Fibroblast of pulmonary artery (primary cell): ENCODE measurements at places on chromosomes 2 and 18.

DNA sequence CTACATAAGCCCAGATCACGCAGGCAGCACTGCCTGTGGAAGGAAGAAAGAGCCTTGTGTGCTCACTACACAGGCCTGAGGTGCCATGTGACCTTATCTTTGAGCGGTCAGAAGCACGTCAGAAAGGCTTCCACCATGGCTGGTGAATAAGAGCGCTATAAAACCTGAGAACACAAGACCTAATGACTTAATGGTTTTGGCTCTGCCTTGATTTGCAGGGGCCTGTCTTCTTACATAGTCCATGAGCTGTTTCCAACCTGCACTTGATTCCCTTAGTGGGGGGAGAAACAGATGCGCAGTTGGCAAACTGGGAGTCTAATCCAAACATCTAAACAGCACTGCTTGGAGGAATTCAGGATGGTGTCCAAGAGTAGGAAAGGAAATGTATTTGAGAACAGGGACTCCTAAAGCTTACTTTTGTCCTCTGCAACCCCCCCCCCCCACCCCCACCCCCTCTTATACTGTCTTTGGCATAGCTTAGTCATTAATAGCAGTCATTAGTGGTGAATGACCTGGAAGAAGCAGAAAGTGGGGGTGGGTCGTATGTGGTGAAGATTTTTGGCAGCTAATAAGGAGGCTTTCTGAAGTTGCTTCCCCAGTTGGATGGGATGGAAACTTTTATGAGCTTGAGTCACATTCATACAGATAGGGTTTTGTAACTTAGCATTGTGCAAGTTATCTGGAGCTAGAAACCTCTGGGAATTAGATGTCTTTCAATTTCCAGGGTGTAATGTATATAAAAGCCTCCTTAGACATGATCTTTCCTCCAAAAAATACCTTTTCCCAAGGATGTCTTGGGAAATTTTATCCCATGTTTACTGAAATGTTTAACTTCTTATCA lies 454.1 kb downstream of the MEIS1 start:
- DNase-seq, result peak; percentile 98

DNA sequence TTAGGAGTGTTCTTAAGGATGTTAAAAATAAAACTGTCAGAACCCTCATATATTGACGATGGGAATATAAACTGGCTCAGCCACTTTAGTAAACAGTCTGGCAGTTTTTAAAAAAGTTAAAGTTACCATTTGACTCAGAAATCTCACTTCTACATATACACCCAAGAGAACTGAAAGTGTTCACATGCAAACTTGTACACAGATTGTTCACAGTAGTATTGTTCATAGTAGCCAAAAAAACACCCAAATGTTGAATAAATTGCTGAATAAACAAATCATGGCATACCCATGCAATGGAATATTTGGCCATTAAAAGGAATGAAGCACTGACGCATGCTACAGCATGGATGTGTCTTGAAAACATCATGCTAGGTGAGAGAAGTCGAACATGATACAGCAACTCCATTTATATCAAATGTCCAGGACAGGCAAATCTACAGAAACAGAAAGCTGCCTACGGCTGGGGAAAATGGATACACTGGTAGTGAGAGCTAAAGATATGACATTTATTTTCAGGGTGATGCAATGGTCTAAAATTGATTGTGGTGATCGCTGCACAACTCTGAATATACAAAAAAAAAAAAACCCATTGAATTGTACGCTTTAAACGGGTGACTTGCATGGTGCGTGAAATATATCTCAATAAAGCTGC lies 10.1 kb downstream of the RPL31 start:
- DNase-seq, result no peak

DNA sequence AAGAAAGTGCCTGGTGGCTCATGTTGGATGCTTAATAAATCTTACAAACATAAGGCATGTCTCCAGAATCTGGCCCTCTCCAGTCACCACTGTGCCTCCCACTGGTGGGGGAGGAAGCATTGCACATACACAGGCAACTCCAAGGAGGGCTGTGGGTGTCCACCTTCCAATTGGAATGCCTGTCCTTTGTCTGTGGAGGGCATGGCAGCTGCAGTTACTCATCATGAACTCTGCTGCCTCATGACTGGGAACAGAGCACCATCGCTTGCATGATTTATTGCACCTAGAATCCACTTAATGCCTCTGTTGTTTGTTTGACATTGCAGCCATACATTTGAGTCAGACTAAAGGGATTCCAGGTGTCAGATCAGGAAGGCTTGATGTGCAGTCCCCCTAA lies 278.9 kb downstream of the PRKCE start:
- peak; percentile 70 for DNase-seq

GRCh38 chr2:119608553-119608952 lies 64.3 kb downstream of the CFAP221 start:
- DNase-seq, result no peak

GRCh38 chr2:56199492-56199891 lies 15.7 kb downstream of the CCDC85A start:
- peak; percentile 80 for DNase-seq

- no peak for DNase-seq
These were observed 69.0 kb upstream of the TTC39C start for GRCh38 chr18:23945416-23946079.

- DNase-seq, result no peak
These were observed 37.7 kb upstream of the CTDP1 start for GRCh38 chr18:79641722-79642497.

- no peak for DNase-seq
These were observed 366.2 kb upstream of the SPRED2 start for GRCh38 chr2:65798641-65799040.

DNA sequence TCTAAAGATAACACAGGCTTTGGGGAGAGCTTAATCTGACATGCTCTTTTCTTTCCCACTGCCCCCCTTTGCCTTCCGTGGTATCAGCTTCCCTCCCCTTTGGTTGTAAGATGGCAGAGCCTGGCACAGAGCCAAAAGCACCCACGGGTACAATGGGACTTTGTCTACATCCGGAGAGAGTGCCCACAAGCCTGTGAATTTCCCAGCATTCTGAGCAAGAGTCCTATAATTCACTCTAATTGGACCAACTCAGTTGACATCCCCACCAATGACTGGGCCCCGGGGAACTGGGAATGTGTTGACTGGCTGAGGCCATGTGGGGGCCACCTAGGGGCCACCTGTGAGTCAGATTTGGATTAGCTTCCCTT lies 20.1 kb upstream of the C2orf72 start:
- DNase-seq, result no peak

GRCh38 chr2:97957432-97958183 lies 38.1 kb downstream of the TMEM131 start:
- DNase-seq, result no peak

- DNase-seq, result no peak
These were observed 109.4 kb downstream of the TANC1 start for GRCh38 chr2:159077869-159078268.

DNA sequence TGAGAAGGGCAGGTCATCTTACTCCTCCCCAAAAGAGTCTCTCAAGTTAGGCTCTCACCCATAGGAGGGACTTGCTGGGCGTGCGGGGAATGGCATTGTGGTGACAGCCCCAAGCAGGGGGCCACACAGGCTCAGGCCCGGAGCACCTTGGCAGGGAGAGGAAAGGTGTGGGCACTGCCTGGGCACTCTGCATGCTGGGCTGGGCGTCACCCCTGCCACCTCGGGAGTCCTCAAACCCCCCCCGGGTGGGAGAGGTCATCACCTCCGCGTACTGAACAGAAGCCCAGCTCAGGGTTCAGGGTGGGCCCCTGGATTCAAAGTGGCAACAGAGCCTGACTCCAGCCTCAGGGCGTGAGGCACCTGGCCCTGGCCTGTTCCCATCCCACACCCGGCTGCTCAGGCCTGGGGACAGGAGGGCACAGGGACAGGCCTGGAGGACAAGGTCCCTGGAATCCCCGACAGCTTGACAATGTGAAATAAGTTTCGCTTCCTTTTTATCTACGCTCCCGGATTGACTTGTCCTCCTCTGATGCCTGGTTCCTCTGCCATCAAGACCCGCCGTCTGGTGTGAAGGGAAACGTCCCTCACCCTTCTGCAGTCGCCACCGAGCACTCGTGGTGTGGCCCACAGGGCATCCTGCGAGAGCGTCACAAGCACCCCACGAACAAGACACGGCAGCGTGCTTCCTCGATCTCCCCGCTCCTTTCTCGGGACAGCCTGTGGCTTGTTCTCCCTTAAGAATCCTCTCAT lies 97.8 kb downstream of the HDAC4 start:
- no peak for DNase-seq

DNA sequence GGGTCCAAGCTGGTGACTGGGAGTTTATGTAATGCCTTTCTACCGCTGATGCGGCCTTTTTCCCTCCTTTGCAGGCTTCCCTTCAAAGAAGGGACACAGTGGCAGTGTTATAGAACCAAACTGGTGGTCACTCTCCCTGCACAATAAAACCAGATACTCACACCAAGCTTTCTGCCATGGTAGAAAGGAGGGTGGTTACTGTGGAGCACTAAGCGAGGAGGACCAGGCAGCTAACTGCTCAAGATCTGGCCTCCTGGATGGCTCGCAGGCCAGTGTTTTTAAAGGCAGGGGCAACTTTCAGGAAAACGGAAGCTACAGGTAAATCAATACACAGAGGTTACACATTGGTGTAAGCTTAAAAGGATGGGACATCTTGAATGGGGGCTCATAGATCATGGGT lies 89.4 kb downstream of the BIN1 start:
- no peak for DNase-seq

DNA sequence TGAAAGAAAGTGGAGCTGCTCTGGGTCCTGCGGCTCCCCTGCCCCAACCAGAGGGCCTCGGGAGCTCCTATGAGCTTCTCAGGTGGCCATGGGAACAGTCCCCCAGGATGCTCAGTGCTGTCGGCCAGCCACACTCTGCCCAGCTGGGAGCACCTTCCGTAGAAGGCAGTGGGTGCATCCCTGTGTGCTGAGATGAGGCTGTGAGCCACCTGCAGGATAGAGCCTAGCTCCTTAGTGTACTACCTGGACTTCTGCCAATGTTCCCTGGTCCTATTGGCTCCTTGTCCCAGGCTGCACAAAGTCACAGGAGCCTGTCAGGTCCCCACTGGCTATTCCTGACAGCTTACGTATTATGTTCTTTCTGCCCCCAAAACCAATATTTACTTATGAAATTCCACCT lies 16.1 kb downstream of the PRELID3A start:
- DNase-seq, result no peak

DNA sequence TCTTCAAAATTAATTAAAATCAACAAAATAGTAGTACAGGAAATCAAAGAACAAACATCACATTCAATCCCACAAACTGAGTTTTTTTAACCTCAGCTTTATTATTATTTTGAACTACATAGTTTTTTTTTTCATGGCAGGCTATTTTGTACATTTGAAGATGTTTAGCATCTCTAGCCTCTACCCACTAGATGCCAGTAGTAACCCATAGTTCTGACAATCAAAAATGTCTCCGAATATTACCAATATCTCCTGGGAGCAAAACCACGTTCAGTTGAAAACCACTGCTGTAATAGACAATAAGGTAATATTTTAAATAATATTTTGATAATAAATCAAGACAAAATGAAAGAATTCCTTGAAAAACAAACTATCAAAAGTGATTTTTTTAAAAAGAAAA lies 702.6 kb upstream of the LRRTM1 start:
- no peak for DNase-seq

- no peak for DNase-seq
These were observed 19.6 kb downstream of the NDUFAF7 start for GRCh38 chr2:37250869-37251740.

DNA sequence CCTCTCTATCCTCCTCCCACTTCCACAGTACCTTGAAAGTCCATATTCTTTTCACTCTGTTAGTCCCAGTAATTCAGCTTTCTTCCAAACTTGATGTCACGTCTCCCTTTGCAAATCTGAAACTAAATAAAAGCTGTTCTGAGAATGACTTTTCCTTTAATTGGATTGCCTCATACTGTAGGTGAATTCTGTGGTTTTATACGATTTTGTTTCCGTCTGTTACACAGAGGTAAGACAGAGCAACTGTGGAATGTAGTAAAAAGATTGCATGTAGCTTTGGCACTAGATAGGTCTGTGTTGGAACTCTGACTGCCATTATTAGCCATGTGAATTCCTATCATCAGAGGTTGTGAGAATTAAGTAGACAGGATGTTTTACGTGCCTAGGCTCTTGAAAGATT lies 25.9 kb downstream of the MALT1 start:
- no peak for DNase-seq

- DNase-seq, result no peak
These were observed 83.5 kb upstream of the RAB12 start for GRCh38 chr18:8525692-8526091.

- no peak for DNase-seq
These were observed 65.5 kb downstream of the SPP2 start for GRCh38 chr2:234116010-234116409.

DNA sequence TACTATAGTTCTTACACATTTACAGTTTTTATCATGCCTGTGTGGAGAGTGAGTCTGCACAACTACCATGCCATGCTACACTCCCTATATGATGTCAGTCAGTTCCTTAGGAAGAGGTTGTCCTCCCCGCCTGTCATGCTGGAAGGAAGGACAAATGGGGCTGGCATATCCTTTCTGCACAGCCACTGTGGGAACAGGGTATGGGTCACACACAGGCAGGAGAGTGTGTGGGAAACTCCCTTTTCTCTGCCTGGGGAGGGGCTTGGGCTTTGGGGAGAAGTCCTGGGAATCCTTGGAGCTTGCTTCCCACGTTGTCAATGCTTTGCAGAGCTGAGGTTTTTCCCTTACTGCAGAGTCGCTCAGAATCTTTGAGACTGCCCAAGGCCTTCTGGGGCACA lies 232.1 kb downstream of the PRKCE start:
- DNase-seq, result no peak

GRCh38 chr2:120245520-120246332 lies 6.9 kb upstream of the RALB start:
- no peak for DNase-seq

GRCh38 chr18:11791131-11791530 lies 60.1 kb upstream of the CHMP1B start:
- no peak for DNase-seq

DNA sequence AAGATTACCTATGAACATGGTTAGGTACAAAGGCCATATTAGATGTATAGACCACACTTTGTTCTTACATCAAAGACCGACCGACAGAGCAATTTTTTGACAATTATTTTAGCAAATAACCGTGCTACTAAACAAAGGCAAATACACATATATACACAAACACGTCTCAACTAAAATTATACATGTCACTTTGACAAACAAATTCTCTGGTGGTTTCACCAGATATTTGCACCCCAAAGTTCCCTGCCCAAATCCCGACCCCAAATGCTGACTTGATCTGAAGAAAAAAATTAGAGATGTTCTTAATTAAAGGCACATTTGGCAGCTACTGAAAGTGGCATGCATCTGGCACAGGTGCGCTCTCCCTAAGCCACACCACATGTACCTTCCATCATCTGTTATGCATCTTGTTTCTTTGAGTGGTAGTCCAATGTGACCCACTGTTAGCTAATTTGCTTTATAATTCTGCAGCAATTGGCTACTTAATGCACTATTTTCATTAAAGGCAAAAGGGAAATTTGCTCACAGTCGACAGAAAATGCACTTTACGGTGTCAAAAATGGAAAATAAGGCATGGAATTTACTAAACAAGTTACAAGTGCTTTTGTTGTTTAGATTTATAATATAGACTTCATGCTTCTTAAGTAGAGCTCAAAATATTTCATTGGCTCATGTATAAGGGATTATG lies 92.1 kb downstream of the ARHGEF33 start:
- DNase-seq, result no peak
